ENCODE measurements at places on chromosomes 13 and 19.

- no peak for DNase-seq
These were observed 502.3 kb downstream of the TBC1D4 start for GRCh38 chr13:74979703-74980102.

DNA sequence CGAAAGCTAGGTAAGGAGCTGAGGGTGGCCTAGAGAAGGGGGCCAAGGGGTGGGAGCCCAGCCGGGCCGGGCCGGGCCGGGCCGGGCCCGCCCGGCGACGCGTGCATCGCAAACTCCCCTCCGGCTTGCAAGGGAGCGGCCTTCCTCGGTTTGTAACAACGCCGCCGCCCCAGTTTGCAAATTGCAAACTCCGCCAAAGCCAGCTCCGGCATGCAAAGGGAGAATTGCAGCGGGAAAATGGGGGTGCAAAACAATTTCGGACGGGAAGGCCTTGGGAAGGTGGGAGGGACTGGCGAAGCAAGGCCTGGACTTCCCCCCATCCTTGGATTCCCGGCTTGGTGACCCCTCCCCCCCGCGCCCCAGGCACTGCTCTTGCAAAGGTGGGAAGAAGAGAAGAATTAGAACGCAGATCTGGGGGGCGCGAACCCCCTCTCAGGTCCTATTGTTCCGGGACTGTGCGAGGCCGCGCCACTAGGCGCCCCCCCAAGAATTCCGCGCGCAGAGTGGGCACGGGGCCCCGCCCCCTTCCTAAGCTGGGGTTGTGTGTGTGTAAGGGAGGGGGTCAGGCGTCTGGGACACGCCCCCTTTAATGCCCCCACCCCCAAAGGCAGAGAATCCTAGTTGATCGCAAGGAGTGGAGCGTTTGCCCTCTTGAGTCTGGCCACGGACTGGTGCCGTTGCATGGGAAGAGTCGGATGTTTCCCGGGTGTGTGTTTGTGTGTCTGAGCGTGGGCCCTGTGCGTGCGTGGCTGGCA is 926 bp downstream of the PRR12 start:
- no peak for DNase-seq

- DNase-seq: no peak
These were observed 115.4 kb downstream of the ITGBL1 start for GRCh38 chr13:101567841-101568240.

GRCh38 chr13:52383366-52383765 is 22.6 kb downstream of the THSD1 start:
- no peak for DNase-seq

DNA sequence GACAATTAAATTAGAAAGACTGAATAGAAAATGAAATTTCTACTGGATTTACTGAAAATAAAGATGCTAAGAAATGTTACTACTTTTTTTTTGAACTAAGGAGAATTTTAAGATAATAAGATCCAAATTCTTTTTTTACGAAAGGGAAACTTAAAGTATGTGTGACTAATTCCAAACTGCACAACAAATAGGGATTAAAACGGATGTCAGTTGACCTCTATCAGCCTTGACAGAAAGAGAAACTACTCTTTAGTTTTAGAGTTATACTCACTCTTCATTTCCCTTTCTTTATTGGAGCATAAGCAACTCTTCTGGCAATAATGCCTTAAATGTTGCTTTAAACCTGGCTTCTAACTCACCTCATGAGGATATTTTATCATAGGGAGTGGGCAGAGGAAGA is 273.8 kb downstream of the SLITRK6 start:
- no peak for DNase-seq

DNA sequence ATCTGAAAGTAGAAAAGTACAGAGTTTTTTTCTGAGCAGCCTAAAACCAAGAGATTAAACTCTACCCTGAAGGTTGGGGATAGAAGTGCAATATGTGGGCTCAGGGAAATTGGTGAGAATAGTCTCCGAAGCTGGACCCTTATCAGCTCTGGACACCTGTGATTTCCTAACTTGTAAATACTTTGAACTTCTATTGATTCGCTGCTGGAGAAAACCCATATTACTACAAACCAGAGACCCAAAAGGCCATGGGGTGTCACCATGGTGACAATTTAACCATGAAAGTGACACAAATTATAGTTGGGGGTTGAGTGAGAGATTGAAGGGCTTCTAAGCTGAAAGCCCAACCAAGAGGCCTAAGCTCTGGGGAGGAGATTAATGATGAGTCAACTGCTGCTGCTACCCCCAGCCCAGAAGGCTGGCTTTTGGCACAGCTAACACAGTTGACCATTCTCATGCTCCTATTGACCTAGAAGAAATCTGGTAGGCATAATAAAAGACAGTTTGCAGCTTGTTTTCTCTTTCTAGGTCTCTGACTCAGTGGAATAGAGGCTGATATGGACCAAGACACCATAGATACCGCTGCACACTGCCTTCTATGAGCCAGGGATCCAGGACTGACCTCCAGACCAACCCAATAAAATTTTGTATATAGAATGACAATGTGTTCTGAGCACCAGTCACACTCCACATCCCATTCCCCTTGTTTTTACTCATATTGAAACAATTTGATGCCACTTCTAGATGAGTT is 131.9 kb upstream of the FNDC3A start:
- DNase-seq: no peak

- DNase-seq: no peak
These were observed 305.3 kb downstream of the TEX29 start for GRCh38 chr13:111625526-111626315.

All from GF-D8 (cell line).